ENCODE measurements at places on chromosomes 3 and 15.

- DNase-seq: peak; percentile 17
These were observed 79.7 kb upstream of the C2CD4B start for GRCh38 chr15:62244762-62245161.

- DNase-seq: no peak
These were observed 13.7 kb upstream of the CCR3 start for GRCh38 chr3:46228260-46229242.

- no peak for DNase-seq
These were observed 44.6 kb downstream of the ONECUT1 start for GRCh38 chr15:52745326-52746161.

DNA sequence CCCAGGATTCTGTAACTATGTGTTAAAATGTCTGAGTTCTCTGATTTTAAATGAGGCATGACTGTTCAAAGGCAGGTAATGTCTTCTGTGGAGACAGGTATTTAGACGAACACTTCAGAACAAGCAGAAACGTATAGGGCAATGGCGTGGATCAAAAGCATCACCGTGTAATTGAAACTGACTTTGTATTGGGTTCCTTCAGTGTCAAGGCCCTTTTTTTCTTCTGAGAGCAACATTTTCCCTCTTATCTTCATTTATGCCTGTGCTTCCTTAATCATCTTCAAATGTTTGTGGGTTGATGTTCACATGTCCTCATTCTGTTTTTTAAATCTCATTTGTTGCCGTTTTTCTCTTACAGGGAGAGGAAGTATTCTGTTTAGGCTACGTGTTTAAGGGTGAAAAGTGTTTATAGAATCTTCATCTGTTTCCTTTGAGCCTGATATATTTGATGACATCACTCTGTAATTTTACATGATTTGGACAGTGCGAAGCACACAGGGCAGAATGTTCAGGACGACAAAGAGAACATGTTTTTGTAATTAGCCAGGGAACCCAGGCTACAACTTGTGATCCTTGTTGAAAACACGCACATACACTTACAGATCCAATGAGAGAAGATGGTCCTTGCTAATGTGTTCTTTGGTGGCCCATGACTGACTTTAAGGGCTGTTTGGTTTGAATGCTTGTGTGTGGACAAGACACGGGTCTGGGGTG is 196.0 kb downstream of the LRTM1 start:
- DNase-seq: no peak

DNA sequence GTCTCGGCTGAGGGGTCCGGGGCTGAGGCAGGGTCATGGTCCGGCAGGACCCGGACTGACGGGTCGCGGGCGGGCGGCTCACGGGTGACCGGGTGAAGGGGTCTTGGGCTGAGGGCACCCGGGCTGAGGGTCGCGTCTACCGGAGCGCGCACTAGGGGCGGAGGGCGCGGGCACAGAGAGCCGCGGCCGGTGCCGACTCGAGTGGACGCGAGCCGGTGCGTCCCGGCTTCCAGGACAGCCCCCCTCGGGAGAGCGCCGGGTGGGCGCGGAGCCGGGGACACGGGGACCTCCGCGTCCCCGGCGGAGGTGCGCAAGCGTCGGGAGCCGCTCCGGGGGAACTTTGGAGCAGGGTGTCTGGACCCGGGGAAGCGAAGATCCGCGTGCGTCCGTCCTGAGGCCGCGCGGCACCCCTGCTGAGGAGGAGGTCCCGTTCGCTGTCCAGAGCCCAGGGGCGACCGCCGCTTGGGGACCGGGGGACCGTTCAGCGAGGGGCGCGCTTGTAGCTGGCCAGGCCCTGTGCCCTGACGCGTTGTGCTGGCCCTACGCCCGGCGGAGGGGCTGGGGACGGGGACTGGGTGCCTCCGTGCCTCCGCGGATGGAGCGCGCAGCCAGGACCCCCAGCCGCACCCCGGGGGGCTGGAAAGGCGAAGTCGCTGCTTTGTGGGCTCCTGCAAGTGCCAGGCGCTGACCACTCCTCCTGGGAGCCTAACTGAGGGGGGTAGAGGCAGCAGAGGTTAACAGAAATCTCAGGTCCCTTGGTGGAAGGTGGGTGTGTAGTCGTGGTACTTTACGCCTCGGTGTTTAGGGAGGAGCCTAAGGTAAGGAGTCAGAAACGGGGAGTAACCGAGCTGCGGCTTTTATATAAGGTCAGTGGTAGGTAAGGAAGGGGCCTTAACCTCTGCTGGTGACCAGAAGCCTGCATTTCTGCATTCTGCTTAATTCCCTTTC is at the start of gene PPARG:
PPARG (plus strand) TSS at position 889 of the 948 bp plus-strand sequence. CDS start 90,642 bp downstream, outside the sequence.
- DNase-seq: no peak

GRCh38 chr3:8882642-8883041 is 80.6 kb downstream of the RAD18 start:
- DNase-seq: no peak

DNA sequence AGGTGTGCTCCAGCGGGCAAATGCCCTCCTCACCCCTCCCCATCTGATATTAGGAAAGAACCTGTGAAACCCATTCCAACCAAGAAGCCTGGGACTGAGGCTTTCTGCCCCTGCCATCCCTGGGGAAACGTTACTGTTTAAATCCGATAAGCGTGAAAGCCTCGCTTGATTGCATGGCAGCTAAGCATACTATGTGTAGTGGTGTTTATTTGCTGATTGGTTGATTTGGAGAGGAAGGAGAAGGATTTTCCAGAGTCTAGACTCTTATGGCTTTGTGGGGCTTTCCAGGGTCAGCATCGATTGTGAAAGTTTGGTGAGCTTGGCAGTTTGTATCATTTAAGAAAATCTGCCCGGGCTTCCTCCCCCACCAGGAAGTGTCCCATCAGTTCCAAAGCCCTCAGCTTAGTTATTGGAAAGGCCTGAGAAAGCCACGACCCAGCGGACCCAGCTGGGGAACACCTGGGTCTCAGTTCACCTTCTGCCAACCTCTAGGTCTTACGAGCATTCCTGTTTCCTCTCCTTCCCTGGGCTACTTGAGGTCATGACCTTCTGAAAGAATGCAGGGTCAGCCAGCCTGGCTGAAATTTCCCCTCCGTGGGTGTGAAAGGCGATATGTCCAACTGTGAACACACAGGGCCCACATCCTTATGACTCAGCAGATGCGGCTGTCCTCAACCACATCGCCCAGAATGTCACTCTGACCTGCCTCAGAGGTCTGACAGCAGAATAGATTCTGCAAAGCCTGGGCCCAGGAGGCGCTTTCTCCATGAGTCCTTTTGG is 62.8 kb upstream of the HERC1 start:
- no peak for DNase-seq
